Fibroblast of skin of right quadriceps (primary cell): ENCODE measurements at places on chromosomes 3 and 15.

GRCh38 chr3:10504171-10505049, 976 bp downstream of the ATP2B2 start:
- no peak for DNase-seq

DNA sequence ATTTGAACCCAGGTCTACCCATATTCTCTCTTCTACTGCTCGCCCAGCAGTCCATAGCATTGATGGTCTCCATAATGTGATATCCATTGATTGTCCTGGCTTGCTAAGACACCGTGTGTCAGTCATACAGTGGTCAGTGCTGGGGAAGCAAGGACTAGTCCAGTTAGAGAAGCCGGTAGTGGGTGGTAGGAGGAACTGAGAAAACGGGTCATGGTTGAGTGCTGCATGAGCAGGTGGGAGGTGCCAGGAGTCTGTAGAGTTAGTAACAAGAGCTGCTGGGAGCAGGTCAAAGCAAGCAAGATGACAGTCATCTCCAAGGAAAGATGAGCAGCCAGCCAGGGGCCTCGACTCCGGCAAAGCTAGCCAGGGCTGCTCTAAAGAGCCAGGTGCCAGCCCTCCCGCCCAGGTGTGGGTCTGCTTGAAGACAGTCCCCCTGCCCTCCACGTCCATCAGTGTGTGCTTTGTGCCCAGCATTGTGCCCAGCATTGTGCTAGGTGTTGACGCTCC, 29.5 kb upstream of the USP3 start:
- no peak for DNase-seq

DNA sequence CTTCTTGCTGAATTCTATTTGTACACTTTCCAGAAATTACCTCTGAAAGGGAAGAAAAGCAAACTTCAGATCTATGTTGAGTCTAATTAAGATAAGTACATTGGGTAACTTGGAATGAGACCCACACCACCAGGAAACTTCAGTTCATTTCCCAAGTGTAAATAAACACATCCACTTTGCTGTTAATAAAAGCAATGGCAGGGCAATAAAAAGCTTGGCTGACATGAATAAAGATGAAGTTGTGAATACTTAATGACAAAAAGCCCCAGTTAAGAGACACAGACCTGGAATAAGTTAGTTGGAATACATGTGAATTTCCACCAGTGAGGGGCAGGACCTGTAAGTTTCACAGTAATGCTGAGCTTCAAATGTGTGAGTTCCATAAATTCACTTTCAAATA, 83.3 kb downstream of the MEX3B start:
- DNase-seq = no peak

DNA sequence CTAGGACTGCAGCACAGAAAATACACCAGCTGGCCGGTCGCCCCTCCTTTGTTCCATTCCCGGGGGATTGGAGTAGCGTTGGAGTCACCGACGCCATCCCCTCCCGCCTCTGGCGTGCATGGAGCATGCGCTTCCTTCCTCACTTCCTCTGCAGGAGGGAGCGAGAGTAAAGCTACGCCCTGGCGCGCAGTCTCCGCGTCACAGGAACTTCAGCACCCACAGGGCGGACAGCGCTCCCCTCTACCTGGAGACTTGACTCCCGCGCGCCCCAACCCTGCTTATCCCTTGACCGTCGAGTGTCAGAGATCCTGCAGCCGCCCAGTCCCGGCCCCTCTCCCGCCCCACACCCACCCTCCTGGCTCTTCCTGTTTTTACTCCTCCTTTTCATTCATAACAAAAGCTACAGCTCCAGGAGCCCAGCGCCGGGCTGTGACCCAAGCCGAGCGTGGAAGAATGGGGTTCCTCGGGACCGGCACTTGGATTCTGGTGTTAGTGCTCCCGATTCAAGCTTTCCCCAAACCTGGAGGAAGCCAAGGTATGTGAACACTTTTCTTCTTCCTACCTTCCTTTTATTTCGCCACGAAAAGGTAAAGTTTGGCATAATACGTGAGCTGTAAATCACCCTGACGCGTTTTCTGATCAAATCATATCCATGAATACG, at the start of gene SCG3:
Gene SCG3 (plus strand): TSS at position 201 of the 661 bp plus-strand sequence. CDS start 253 bp downstream, at position 454.
- peak; percentile 68 for DNase-seq

- DNase-seq = no peak
Measured at GRCh38 chr15:71577071-71577470, 233.3 kb upstream of the NR2E3 start.
